DMS79 treated with DMSO at 0.1 percent for 48 hours (cell line): ENCODE measurements at places on chromosomes 1 and 21.

GRCh38 chr21:46216132-46216747 is 12.3 kb downstream of the LSS start:
- DNase-seq: no peak

- peak; percentile 23 for DNase-seq
Measured at GRCh38 chr1:21068937-21069336, 107.8 kb downstream of the EIF4G3 start.

GRCh38 chr1:161933592-161934588 is 89.8 kb downstream of the OLFML2B start:
- DNase-seq: peak; percentile 94

- no peak for DNase-seq
Measured at GRCh38 chr1:231723146-231723545, 96.6 kb downstream of the DISC1 start.

GRCh38 chr21:44932408-44933181 is 7.2 kb upstream of the SLX9 start:
- DNase-seq: peak; percentile 15

DNA sequence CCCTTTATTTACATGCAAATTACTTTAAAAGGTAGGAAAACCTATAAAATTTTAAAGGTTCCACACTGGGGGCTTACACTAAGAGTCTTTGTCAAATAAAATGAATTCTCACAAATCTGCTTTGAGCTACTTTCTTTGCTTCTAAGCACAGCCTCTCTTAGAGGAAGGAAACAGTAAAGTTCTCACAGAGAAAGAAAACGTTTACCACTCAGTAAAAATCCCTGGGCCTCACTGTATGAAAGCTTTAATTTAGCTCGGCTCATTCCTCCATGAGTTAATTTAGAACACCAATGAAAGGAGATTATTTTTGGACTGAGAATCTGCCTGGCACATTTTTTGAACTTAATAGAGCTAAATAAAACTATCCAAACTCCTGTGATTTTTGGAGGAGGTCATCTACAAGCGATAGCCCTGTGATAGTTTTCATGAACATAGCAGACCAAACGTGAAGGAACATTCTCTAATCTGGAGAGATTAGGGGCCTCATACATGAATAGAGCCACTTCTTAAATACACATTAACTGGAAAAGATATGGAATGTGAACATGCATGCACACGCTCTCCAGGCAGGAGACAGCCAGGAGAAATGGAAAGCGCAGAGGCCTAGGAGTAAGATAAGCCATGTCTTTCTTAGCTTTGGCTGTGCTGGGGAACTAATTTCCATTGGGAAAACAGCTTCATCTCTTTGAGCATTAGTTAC is 32.8 kb downstream of the PRRX1 start:
- no peak for DNase-seq

DNA sequence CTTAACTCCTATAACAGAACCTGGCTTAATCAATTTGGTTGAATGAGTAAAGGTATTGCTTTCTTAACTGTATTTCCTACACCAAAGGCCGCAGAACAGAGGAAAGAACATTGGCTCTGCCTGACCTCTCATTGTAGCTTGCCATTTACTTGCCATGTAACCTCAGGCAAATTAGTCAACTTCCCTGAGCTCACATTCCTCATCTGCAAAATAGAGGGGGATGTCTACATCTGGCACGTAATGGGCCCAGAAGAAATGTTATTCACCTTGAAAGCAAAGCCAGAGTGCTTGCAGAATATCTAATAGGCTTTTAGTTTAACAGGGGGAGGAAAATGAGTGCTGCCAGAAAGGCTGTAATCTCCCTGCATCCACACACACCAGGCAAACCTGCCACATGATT is 44.3 kb downstream of the LAMC2 start:
- DNase-seq: no peak

DNA sequence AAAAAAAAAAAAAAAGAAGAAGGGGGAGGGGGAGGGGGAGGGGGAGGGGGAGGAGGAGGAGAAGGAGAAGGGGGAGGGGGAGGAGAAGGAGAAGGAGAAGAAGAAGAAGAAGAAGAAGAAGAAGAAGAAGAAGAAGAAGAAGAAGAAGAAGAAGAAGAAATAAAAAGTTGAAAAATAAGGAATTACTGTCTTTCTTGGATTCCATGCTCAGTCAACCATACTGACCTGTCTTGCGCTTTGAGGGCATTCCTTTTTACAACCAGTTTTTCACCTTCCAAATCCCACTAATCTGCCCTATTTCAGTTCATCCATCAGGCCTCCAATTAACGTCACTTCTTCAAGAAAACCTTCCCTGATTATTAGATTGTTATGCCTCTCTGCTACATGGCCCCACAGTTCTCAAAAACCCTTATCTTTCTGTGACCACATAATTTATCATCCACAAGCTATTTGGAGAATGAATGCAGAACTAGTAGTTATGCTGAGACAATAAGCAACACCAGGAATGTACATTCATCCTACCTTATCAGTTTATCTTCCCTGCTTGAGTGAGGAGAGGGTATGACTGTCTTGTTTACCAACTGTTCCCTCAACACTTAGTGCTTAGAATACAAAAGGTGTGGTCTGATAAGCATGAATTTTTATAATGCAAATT is 57.5 kb upstream of the GUCA2A start:
- DNase-seq: peak; percentile 13

GRCh38 chr21:36288651-36289243 is 31.2 kb upstream of the MORC3 start:
- DNase-seq: no peak

DNA sequence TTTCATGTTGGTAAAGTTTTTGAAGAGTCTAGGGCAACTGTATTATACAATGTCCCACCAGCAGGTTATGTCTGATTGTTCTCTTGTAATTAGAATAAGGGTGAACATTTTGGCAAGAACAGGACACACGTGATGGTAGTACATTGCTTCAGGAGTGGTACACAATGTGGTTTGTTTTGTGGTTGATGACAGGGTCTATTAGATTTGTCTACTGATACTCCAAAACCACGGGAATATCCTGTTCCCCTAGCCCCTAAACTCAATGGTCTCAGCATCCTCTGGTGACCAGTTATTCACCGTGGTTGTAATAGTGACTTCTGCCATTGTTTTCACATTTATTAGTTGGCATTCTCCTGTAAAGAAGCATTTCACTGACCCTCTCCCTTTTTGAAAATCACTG is 22.1 kb upstream of the ACTA1 start:
- DNase-seq: no peak

DNA sequence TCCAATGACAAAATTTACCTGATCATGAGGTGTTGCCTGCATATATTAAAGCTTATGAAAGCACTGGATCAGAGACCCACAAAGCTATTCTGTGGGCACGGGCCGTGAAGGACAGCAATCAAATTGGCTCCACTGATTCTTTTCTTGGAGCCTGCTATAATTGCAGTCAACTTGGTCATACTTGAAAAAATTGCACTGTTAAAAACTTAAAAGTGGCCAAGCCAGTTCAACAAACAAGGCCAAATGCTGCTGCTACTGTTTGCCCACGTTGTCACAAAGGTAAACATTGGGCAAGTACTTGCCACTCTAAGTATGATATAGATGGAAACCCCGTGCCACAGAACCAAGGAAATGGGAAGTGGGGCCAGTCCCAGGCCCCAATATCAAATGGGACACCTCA is 37.8 kb downstream of the CYP4A11 start:
- DNase-seq: peak; percentile 96

DNA sequence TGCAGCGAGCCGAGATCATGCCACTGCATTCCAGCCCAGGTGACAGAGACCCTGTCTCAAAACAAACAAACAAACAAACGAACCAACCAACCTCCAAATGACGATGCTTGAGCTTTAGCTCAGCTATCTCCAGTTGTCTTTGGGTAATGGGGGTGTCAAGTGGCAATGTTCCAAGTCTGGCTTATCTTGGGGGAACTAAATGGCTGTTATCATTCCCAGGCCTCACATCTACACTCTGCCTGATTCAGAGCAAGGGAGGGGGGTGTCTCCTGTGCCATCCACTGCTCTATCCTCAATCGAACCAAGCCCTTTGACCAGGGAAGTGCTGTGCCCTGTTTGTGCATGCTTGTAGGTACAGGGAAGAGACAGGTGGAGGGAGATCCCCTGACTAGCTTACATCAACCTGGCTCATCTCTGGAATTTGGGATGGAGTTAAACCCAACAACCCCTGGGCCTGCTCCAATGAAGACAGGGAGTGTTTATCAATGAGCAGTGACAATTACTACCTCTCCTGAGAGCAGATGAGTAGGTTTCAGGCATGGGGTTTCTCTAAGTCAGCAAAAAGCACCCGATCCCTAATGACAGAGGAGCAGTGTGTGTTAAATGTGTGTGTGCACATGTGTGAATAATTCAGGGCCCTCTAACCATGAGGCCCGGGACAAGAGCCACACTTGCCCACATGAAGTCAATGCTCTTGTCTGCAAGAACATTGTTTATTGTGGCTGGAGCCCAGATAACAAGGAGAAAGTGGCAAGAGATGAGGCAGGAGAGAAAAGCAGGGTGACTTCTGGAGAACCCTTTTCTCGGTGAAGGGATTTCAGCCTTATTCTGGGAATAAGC is 20.3 kb upstream of the IL6R start:
- DNase-seq: no peak

GRCh38 chr21:35932232-35932911 is 128.0 kb downstream of the SETD4 start:
- DNase-seq: peak; percentile 56

DNA sequence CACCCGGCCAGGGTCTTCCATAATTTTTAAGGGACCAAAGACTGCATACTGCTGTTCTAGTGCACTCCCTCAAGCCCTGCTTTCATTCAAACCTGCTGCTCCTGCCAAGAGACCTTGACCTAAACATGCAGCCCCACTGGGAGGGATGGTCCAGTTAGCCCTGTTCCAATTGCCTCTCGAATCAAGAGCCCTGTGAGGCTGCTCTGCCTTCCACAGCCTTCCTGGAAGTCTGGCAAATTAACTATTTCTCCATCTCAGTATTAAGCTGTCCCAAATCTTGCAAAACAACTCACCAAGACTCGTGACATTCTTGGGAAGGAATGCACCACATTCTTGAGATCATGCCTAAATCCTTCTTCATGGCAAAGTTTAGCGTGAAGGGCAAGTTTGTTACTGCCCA is 231.3 kb downstream of the C1orf94 start:
- DNase-seq: no peak

GRCh38 chr1:19138331-19138730 is 71.7 kb downstream of the UBR4 start:
- DNase-seq: no peak

DNA sequence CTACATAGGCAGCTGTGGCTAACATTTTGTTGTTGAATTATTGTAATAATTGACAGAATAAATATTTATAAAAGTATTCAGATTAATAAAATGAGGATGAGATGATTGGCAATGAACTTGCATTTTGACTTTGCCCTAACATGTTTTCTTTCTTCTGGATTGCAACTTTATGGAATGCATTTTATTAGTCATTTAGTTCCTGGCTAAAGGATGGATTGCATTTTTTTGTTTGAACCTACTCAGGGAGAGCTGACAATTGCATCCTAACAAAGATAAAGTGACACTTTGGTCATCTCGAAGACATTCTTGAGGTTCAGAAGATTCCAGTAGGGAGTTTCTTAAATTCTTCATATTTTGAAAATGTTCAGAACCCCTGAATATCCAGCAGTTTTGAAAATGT is 37.5 kb downstream of the PGM1 start:
- no peak for DNase-seq

DNA sequence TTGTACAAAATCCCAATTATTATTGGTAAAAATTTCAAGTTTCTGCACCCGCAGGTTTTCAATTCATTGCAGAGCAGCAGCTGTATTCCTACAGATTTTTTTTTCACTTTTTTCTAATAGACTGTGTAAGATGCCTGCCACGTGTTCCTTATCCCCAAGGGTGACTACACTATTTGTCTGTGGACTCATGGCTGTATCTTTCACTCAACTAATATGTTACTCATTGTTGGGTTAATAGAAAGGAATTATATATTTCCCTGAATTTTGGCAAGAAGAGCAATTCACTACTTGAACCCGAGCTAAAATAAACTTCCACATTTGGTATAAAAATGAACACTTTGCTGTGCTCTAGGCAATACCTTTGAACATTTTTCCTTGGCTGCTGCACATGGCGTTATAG is 158.7 kb downstream of the NCAM2 start:
- DNase-seq: no peak

GRCh38 chr1:84853741-84854721 is 39.0 kb downstream of the LPAR3 start:
- DNase-seq: no peak

DNA sequence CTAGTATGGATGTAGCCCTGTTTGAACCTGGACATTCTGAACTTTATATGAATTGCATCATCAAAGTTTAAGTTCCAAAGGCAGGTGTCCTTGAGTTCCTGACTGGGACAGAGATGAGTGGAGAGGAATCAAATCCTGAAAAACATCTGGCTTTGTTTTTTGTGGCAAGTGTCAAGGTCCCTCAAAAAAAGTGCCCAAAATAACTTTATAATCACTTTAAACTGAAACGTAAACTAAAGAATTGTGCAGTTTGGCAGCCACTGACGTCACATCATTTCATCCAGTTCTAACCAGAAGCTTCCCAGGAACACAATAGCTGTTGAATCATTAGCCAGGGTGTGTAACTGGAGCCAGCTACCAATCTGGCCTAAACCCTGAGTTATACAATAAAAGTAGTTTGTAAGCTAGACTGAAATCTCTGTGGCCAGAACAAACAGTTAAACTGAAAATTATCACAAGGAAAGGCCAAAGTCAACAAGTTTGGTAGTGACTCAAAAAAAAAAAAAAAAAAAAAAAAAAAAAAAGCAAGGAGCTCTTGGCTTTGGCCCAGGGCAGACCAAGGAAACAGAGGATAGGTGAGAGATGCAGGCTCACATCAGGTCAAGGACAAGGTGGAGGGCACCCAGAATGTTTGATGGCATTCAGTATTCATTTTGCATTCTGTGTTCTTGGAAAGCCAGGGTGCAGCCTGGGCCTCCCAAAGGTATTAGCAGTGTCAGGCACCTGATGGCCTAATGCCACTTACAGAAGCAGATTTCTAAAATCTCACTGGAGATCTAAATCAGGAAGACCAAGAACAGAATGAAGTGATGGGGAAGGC is 74.3 kb downstream of the TNFSF18 start:
- no peak for DNase-seq

DNA sequence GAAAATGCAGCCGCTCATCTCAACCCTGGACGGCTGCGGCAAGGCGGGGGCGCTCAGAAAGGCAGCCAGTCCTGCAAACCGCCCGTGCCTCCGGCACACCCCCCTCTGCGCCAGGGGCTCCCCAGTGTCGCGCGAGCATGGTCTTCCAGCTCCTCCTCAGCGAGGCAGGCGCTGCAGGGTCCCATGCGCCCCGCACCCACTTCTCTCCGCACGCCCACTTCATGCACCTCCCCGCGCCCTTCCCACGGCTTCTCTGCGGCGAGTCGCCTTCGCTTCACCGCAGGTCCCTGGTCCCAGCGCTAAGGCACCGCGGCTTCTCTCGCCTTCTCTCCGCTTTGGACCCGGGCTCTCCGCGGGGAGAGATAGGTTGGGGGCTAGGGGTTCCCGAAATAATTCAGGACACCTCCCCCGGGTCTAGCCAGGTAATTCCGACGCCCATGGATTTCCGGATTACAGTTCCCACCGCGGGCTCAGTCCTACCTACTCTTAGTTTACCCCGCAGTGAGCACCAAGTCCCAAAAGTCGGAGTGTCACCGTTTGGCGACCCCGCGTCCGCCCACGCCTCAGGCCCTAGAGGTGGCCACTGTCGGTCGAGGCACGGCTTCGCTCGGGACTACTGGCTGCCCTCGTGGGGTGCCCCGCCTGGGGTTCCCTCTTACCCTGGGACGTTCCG is 67.5 kb downstream of the SYT2 start:
- no peak for DNase-seq
